Activated naive CD4-positive, alpha-beta T cell treated with anti-CD3 and anti-CD28 coated beads, Interleukin-2, amount 50 U/mL, for 72 hours (primary cell): ENCODE measurements at places on chromosomes 11 and 22.

- no peak for DNase-seq
These were observed 166.6 kb downstream of the MIAT start for GRCh38 chr22:26823966-26824365.

DNA sequence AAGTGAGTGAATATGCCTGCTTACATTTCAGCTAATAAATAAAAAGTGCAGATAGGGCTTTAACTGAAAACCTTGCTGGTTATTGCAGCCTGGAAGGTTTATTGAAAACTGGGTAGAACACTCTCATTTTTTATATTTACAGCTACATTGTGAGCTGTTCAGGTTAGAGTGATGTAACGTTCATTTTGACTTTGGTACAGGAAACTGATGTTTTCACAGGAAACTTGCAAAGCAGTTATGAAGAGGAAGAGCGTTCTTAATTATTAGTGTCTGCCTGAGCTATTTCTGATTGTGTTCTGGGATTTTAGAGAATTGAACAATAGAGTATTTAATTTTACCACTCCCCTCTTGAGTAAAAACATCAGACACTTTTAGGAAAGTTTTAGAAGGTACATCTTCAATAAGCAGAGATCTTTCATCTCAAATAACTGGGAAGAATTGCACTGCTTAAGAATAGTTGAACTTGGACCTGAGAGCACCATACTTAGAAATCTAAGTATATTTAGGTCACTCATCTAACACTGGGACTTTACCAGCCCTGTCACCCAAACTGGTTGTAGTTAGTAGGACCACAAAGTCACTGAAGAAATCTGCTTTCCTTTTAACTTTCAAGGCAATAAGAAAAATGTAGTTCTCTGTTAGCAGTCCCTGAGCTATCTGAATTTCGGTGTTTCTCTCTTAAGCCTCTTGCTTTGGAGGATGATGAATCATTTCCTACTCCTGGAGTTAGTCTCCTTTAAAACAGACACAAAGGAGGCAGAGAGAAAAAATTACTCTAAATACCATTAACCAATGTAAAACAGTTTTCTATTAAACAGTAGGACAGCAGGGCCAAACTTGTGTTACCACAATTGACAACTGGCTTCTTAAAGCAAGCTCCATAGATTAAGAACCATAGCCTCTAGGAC is 128.6 kb upstream of the DDI1 start:
- no peak for DNase-seq

- DNase-seq, result no peak
These were observed 46.5 kb downstream of the GNB1L start for GRCh38 chr22:19807914-19808872.

GRCh38 chr11:1012740-1013630 is 23.5 kb downstream of the MUC6 start:
- DNase-seq, result no peak

- DNase-seq, result no peak
These were observed 61.7 kb downstream of the LARGE2 start for GRCh38 chr11:45984192-45984591.

- DNase-seq, result no peak
These were observed 70.6 kb downstream of the ZBTB16 start for GRCh38 chr11:114130115-114130576.

DNA sequence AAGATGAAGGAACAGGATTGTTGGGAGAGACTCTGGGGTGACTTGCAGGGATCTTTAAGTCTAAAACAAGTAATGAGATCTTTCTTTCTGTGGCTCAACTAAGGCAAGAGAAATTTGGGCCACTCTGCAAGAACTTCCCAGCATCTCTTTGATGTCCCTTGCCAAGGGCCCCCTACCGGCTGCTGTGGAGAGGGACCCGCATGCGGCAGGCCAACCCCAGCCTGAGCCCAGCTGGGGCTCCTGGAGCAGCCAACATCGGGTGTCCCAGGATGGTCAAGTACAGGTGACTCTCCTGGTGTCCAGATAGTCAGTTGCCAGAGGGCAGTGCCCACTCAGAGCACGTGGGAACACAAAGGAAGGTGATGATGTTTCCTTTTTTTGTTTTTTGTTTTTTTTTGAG is 363.2 kb downstream of the TBC1D22A start:
- DNase-seq, result no peak

GRCh38 chr11:69818231-69818602 is 999 bp downstream of the FGF3 start:
- no peak for DNase-seq

- DNase-seq, result no peak
These were observed 327.1 kb downstream of the FAM181B start for GRCh38 chr11:82406611-82407010.

- DNase-seq, result no peak
These were observed 59.7 kb upstream of the RAG2 start for GRCh38 chr11:36657610-36658267.

- no peak for DNase-seq
These were observed 132.8 kb downstream of the KCNC1 start for GRCh38 chr11:17867341-17867740.

GRCh38 chr11:26134053-26134452 is 197.9 kb upstream of the ANO3 start:
- no peak for DNase-seq

- DNase-seq, result no peak
These were observed 385.9 kb upstream of the API5 start for GRCh38 chr11:42925916-42926315.

GRCh38 chr11:5339771-5340322 is 3.5 kb downstream of the OR51B5 start:
- no peak for DNase-seq

DNA sequence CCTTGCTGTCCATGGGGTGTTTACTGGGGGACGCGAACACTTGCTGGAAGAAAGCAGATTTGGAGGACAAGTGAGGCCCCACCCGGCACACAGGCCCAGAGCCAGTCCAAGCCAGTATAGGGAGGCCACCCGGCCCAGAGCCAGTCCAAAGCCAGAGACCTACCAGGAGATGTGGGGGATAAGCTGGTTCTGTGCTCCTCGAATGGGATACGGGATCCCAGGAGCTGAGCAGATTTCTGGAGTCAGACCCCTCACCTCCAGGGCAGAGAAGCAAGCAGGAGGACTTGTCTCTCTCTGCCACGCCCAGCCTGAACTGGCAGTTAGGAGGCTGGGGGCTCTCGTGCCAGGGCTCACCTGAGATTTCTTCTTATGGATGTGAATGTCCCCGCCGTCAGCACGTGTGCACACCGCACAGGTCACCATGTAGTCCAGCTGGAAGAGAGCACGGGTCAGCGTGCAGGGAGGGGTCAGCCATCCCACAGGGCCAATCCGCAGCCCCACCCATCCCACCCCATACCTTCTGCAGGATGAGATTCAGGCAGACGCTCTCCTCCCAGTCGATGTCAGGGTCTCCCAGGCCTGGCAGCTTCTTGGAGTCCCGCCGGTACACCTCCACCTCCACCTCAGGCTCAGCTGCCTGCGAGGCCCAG is 35.3 kb downstream of the KIAA0930 start:
- no peak for DNase-seq

- DNase-seq, result no peak
These were observed 50.5 kb upstream of the SHANK2 start for GRCh38 chr11:71302911-71303310.
